ENCODE measurements at places on chromosomes 6 and 20. TPM values are rescaled to one million over a fixed set of nuclear protein-coding genes. Genes with fewer than 3 reads are reported as not detected.

GRCh38 chr6:6785163-6785521 lies 196.6 kb downstream of the LY86 start:
- DNase-seq = no peak

DNA sequence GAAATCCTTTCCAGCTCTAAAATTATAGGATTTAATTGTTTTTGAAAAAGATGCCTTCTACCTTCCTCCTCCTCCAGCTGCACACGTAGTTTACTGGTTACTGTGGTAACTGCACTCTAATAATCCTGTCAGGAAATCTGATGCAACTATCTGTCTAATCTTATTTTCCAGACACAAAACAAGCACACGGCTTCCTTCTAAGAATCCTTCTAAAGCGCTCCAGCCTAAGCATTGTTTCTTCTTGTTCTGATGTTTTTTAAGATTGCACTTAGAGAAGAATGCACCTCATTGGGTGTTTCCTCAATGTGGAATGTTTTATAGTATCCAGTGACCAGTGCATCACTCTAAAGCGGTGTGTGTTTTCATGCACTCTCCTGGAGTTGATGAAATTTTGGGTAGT lies 63.6 kb downstream of the CARMIL1 start:
- no peak for DNase-seq

Gene HLA-DRB1
- polyA plus RNA-seq = 18.4 TPM

Gene KIAA1755
- polyA plus RNA-seq = 2.0 TPM

DNA sequence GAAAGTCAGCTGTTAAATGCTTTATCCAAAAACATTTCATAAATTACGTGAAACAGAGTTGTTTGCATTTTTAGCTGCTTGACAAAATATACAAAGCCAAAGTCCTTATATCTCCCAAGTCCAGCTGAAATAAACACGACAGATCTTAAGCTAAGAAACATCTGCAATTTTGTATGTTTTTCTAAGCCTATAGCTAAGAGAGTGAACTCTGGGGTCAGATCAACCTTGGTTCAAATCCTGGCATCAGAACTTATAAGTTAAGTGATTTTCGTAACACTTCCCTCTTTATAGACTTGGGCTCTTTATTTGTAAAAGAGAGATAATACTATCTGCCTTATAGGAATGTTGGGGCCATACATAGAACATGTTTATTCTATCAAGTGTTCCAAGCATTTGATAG lies 176.7 kb downstream of the PTPRK start:
- peak; percentile 78 for DNase-seq

DNA sequence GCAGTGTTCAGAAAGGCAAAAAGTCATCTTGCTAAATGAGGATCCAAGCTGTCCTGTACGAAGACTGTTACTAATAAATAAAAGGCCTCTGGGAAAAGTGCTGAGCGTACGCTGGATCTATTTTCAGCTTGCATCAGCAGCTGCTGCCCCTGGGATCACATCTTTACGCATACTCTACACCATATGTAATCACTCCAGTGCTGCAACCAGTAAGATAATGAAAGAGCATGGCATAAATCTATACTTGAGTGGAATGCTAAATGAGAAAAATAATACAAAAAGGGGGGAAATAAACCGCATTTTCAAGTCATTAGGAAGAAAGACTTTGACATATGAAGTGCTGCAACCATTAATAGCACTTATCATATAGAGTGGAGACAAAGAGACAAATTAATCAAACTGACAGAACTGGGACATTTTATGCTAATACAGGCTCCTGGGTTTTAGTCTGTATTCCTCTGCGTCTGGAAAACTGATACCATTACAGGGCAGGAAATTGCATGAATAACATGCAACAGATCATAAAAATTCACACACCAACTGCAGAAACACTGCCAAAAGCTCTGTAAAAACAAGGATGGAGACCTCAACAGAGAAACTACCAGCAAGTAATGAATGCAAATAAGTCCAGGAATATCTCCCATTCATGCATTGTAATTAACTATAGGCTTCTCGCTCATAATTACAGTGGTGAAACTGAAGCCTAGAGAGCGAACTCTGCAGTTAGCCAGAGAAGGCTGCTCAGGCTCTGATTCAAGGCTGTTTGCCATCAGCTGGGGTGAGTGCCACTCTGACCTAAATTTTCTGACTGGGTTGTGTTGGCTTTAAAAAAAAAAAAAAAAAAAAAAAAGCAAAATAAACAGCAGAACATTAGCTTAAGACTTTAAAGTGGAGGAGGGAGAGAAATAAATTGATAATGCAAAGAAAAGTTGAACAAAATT lies 83.8 kb downstream of the GJA10 start:
- DNase-seq = peak; percentile 90

Gene CYP39A1
- 8.2 TPM for polyA plus RNA-seq

DNA sequence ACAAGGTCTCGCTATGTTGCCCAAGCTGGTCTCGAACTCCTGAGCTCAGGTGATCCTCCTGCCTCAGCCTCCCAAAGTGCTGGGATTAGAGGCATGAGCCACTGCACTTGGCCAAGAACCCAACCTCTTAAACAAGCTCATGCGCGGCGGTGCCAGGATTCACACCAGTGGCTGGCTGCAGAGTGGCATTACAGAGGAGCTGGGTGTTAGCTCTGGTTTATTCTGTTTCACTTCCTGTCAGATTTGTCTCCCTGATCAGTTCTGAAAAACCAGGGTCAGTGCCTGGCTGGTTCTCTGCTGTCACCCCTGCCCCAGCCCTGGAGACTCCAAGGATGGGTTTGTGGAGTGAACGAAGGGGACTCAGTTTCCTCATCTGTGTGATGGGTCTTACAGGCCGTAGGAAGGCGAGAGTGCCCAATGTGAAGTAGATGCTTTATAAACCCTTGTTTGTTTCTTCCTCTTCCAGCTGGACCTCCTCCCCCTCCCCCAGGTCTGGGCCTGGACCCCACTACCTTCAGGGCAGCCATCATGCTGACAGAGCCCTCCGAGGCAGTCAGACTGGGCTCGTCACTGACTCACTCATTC lies 63.4 kb downstream of the UBE2V1 start:
- no peak for DNase-seq

All from right lung (tissue), 10 donors.